Suppressor macrophage treated with lipopolysaccharide for 4 hours (primary cell): ENCODE measurements at places on chromosomes 5 and 9.

DNA sequence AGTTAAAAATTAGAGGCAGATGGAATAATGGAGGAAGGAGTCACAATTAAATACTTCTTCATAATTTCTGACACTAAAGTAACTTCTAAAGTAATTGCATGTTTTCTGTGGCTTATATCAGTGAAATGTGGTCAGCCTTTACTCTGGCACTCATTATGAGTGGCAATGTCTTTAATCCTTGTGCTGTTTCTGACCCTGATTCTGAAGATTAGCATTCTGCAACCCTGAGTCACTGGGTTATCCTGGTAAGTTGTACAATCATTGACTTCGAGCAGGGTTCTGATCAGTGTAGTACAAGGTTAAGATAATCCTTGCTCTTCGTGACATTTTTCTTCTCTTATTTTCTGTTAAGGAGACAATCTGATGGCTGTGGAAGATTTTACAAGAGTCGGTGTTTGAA, 379.4 kb upstream of the RORB start:
- no peak for DNase-seq

DNA sequence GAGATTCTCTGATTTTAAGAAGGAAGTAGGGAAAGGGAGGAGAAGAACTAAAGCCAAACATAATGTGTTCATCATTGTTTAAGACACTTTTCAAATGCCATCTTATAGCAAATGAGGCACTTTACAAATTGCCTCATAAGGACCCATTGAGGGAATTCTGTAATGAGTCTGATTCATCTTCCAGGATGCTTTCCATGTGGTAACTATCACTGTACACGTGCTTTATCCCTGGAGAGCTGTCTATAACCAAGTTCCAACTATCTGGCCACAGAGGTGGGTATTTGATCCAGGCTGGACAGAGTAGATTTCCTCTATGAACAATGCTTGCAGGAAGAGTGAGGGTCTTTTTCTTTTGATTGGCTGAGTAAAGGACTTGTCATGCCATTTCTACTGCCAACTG, 183.5 kb upstream of the NFIB start:
- DNase-seq, result no peak

GRCh38 chr5:174084691-174085154, 39.2 kb downstream of the NSG2 start:
- no peak for DNase-seq

DNA sequence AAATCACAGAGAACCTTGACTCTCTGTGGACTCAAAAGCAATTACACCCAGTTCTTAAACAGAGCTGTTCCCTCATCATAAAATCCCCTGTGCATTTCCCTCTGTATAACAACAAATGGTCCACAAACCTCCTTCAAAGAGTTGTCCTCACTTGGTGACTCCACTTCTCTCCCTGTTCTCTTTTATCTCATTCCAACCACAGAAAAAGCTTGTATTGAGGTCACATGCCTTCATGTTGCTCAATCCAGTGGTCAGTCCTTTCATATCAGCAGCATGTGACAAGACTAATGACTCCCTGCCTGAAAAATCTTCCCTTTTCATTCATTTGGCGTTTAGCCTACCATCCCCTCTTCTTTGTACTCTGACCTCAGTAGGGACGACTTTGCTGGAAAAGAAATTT, 158.0 kb downstream of the DEPDC1B start:
- peak; percentile 89 for DNase-seq

DNA sequence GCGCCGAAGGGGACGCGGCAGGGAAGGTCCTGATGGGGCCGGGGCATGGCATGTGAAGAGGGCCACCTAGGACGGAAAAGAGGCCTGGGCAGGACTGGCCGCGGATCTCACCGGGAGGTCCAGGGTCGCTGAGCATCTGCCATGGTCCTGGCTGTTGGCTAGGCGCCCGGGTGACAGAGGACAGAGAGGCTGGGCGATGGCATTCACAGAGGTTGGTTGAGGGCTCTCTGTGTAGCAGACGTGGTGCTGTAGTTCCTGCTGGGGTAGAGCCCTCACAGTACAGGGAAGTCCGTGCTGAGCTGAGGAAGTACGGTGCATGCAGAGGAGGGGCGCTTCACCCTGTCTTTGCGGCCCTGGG, 427 bp downstream of the PCYOX1L start:
- DNase-seq, result peak; percentile 32

DNA sequence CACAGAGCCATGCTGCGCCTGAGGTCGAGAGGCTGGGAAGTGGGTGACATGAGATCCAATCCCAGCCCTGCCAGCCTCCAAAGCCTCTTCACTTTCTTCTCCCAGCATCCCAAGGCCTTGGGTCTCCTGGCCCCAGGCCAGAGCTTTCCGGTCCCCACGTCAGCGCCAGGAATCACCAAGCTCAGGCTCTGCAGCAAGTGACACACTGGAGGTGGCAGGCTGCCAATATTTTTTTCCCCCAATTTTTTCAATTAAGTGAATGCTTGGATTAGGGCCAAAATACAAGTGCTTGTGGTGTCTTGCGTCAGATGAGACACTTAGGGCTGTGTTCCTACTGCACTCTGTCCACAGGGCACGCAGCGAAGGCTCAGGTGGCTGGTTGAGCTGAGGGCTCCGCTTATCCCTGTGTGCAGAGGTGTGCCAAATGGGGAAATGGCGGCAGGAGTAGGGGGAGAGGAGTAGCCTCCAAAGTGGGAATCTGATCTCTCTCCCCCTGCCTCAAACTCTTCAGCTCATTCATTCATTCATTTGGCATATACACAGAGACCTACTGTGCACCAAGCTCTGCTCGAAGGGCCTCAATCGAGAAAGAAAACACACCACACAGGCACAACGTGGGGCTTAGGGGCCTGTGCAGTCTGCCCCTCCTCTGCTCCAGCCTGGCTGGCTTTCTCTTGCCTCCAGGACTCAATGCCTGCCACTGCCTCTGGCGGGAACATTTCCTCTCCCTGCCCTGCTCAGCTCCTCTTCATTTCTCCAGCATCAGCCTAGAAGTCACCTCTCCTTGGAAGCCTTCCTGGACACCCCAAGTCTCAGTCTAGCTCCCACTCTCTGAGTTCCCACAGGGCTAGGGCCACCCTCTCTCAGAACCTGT, 16.6 kb downstream of the SH3PXD2B start:
- DNase-seq, result peak; percentile 79

- no peak for DNase-seq
These were observed 85.1 kb downstream of the NDUFAF2 start for GRCh38 chr5:61030163-61030482.

DNA sequence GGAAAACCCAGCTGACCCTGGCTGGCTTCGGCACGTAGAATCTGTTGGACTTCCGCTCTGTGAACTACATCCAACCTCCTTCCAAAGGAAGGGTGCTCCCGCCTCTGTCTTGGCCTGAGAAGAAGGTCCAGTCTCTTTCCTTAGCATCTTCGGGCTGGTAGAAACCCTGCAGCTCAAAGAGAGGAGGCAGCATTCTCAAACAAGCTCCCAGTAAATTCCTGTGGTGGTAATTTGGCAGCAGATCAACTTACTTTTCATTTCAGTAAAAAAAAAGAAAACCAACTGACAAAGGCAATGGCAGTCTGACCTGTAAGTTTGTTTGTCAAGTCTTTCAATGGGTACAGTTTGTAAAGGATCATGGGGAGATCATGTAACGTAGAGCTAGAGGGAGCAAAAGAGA, 176.7 kb downstream of the MED10 start:
- DNase-seq, result no peak

GRCh38 chr5:1484730-1485578, 38.8 kb downstream of the LPCAT1 start:
- DNase-seq, result no peak

- DNase-seq, result no peak
These were observed 28.8 kb upstream of the PLIN2 start for GRCh38 chr9:19156026-19156474.

DNA sequence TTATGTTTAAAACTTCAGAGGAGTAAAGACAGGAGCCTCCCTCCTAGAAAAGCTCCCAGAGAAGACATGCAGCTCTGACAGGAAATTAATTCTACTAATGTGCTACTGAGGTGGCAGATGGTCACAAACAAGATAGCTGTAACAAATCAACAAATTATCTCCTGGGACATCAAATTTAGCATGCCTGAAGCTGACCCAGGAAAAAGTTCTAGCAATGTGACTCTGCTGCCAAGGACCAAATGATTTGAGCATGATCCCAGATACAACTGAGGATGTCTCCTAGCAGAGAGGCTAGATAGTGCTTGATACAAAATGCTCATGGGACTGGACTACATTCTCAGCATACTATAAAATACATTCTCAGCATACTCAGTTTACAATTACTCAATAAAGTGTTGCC, 413.5 kb upstream of the SMC2 start:
- no peak for DNase-seq

GRCh38 chr5:72117307-72117706, 10.0 kb downstream of the MAP1B start:
- no peak for DNase-seq

- DNase-seq, result peak; percentile 17
These were observed 99.8 kb downstream of the EFNA5 start for GRCh38 chr5:107570805-107571531.

GRCh38 chr9:112104901-112105300, 70.2 kb downstream of the SUSD1 start:
- peak; percentile 72 for DNase-seq

- DNase-seq, result no peak
These were observed 218.9 kb downstream of the TARS1 start for GRCh38 chr5:33659526-33660169.

DNA sequence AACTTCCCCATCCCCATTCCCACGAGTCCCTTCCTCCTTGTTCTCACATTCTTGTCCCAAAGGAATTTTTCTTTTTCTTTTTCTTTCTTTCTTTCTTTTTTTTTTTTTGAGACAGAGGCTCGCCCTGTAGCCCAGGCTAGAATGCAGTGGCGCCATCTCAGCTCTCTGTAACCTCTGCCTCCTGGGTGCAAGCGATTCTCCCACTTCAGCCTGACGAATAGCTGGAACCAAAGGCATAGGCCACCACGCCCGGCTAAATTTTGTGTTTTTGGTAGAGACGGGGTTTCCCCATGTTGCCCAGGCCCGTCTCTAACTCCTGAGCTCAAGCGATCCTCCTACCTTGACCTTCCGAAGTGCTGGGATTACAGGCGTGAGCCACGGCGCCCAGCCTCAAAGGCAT, 751 bp downstream of the DNAI1 start:
- DNase-seq, result no peak
